Left ventricle myocardium inferior (tissue), 1 donor: ENCODE measurements at places on chromosomes 4 and X.

DNA sequence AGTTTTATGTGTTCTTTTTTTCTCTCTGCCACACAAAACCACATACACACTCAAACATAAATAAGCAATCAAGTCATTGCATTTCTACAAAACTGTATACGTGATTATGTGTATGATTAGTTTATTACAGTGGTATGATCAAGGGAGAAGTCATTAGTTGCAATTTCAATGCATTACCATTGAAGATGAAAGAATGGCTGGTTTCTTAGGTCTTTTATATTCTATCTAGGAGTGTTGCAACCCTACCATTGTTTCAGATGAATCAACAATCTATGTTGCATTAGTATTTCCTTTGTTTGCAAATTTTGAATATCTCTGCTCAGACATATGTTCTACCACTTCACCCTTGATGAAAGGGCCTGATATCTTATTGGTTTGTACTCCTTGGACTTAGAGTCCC lies 6.8 kb downstream of the ANXA3 start:
- DNase-seq: no peak

GRCh38 chrX:73561801-73562200 lies 1.2 kb upstream of the CHIC1 start:
- no peak for DNase-seq

DNA sequence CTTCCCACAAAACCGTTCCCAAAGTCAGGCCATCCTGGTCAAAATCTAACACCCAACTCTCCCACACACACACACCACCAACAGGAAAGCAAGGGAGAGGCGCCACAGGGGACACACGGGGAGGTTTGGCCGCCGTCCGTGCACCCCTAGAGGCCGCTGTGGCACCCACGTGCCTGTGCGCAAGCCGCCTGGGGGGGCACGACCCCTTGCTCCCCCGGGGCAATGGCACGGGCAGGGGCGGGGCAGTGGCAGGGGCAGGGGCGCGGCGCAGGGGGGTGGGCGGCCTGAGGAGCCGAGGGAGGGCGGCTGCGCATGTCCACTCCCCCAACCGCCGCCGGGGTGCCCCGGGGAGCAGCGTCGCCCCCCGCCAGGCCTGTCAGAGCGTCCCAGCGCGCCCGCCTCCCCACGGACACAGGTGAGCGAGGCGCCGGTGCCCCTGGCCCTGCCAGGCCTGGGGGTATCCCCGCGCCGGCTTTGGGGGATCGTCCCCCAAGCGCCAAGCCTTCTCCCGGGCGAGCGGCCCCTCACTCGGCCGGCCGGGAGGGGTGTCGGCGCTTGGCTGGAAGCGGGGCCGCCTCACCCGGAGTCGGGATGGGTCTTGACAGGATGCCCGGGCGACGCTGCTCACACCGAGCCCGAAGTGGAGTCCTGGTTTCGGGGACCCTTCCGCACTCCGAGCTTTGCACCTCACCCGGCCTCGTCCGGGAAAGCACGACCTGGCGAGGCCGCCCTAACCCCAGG lies at the start of gene ERAS:
ERAS (plus strand) TSS at position 379 of the 741 bp plus-strand sequence. CDS start 2,611 bp downstream, outside the sequence.
- no peak for DNase-seq

DNA sequence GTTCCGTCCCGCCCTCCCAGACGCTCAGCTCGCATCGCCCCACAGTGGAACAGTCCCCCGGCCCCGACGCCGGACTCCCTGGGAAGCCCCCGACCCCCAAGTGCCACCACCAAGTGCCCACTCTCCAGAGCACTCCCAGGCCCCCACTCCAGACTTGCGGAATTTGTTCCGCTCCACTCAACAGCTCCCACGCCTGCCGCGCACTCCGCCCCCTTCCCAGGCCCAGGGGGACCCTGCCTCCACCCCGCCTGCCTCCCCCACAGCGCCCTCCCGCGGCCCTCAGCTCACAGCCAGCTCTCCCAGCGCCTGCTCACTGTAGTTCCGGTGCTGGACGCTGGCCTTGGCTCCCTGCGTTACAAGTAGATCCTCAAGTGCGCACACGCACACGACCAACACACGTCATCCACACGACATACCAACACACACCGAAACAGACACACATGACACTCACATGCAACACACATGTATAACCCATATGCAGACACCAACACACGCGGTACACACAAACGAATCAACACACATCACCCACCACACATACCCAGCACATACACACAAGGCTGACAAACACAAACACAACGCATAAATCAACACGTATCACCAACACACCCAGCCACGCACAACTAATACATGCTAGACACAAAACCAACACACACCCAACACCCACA lies 8.0 kb downstream of the MSX1 start:
- DNase-seq: no peak

DNA sequence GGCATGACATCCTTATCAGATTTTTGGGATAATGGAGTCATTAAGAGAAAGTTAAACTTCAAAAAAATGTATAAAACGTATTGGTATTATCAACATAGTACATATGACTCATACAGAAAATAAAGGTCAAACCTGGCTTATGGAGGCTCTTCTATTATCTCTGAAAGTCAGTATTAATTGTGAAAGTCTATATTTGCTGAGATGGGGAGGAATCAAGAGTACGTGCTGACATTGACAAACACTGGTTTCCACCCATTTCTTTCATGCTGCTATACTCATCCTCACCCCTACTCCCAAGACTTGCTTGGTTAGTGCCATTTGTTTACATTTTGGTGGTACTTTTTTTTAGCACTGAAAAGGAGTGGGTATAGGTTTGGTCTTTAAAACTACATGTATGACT lies 30.8 kb upstream of the PLA2G12A start:
- no peak for DNase-seq

DNA sequence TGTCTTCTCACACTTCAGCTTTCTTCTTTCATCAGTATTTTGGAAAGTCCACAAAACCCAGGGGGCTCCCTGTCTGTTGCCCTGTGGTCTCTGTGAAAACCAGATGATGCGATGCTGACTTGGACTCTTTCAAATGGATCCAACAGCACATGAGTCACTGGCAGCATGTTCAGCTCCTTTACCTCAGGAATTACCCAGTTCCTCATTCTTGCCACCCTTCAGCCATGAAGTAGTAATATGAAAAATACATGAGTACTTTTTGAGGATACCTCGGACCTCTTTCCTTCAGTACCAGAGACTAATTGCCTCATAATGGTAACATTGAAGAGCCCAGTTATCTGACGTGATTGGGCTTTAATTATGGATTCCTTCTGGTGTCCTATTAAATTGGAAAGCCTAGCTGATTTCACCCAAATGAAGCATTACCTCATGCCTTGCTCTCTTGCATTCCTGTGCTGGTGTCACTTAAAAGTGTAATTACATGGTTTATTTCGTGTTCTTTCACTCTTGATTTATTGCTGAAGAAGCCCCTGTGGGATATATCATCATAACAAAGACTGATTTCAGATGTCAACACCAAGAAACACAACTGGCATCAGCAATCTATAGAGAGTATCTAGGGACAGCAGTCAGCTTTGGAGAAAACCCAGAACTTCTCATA lies 63.4 kb downstream of the NFKB1 start:
- DNase-seq: no peak

DNA sequence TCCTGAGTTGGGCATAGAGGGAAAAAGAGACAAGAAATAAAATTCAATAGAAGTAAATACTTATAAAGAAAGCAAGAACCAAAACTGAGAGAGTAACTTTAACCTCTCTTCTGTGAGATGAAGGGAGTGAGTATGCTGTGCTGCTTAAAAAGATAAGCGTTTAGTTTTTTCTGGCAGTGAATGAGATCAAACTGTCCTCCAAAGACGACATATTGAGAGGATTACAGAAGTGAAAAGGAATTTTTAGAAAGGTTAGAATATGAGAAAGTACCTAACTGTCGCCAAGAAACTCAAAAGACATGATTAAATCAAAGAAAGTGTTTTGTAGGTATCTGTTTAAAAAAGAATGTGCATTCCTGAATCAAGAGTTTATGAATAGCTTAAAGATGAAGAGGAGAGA lies 16.0 kb downstream of the GAB1 start:
- DNase-seq: no peak

DNA sequence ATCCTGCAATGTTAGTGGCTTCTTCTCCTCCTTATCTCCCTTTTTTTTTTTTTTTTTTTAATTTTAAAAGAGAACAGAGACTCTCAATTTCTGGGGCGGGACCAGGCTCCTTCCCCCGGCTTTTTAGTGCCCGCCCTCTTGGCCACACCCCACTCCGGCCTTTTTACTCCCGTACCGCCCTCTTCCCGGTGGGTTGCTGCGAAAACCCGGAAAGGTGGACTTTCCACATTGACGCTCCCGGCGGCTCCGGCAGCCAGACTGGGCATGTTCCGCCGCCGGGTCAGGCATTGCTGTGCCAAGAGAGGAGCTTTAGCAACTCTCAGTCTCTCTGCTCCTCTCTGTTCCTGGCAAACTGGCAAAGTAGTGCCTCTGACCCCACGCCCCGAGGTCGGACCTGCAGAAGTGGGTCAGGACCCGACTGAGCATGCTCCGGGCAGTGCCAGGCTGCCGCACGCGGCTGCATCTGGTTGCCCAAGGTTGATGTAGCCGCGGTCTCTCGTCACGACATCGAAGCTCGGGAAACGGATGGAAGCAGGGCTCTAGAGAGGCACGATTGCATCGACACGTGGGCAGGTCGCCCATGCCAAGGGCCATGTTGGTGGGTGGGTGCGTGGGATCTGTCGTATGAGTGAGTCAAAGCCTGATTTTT lies 1.1 kb upstream of the MFAP3L start:
- DNase-seq: peak; percentile 96

GRCh38 chrX:108299704-108300103 lies 138.5 kb downstream of the COL4A6 start:
- DNase-seq: no peak

GRCh38 chrX:153766098-153766817 lies 2.2 kb downstream of the PLXNB3 start:
- DNase-seq: no peak

GRCh38 chr4:155946486-155946885 lies 7.2 kb downstream of the CTSO start:
- DNase-seq: no peak

GRCh38 chr4:7224001-7224400 lies 31.7 kb downstream of the SORCS2 start:
- DNase-seq: no peak

- no peak for DNase-seq
Observed at GRCh38 chr4:76515975-76516843, 81.2 kb downstream of the SHROOM3 start.

- no peak for DNase-seq
Observed at GRCh38 chr4:100424376-100424775, 93.4 kb downstream of the EMCN start.

- peak; percentile 13 for DNase-seq
Observed at GRCh38 chr4:1378559-1379231, 27.5 kb downstream of the NKX1-1 start.

- no peak for DNase-seq
Observed at GRCh38 chrX:27815209-27815608, 7.4 kb downstream of the MAGEB10 start.

GRCh38 chr4:31702326-31702725 lies 982.2 kb downstream of the PCDH7 start:
- DNase-seq: no peak

GRCh38 chrX:132737743-132738142 lies 220.7 kb downstream of the HS6ST2 start:
- DNase-seq: no peak

- DNase-seq: no peak
Observed at GRCh38 chrX:147340947-147341346, 526.4 kb upstream of the CXorf51A start.

- DNase-seq: no peak
Observed at GRCh38 chr4:110628663-110629213, 5.9 kb upstream of the PITX2 start.

DNA sequence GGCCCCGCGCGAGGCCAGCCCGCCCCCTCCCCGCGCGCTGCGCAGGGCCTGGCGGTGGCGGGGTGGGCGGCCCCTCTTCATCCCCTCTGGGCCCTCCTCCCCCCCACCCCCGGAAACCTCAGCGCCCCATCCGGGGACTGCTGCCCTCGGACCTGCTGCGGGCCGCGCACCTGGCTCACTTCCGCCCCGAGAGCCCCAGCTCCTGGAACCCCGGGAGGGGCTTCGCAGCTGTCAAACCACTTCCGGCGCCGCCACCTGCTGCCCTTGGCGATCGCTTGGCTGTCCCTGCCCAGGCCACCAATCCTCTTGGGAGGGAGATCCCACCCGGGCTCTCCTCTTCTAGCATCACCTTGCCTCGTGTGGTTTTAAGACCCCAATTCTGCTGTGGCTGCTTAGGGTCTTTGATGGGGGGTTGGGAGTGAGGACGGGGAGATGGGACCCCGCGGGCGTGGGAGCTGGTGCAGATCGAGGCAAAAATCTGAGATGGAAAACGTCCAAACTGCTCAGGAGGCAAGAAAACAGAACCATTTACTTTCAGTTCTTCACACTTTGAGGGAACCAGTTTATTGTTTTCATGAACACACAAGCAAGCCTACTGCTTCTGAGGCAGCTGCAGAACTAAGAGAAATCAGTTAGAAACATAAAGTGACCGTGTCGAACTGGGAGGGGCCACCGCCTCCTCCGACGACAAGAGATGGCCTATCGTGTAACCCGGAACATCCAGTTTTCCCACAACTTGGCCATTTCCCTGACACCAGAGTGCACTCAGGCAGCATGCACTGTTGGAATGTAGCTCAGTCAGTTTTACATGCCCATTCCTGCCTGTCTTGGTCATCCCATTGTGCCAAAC lies 754 bp downstream of the MTMR1 start:
- peak; percentile 30 for DNase-seq

DNA sequence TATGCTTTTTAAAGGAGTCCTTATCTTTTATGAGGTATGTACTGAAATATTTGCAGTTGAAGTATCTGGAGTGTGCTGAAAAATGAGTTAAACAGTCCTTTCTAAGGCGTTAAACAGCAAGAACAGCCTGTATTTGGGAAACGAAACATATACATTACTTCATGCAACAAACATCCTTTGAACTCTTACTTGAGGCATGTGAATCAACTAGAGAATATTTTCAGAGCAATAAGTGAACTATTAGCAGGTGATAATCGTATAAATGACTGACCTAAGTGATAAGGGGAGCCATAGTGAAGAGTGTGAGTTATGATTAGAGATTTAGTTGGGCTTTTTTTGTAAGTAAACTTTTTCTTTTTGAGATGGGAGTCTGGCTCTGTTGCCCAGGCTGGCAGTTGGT lies 45.9 kb upstream of the RHOH start:
- no peak for DNase-seq

- no peak for DNase-seq
Observed at GRCh38 chr4:39539089-39539611, 11.9 kb upstream of the UGDH start.

- no peak for DNase-seq
Observed at GRCh38 chr4:176571206-176571605, 221.5 kb downstream of the VEGFC start.

- DNase-seq: no peak
Observed at GRCh38 chr4:107838861-107839565, 14.3 kb downstream of the SGMS2 start.

GRCh38 chr4:15495621-15496020 lies 25.9 kb downstream of the CC2D2A start:
- DNase-seq: no peak

- DNase-seq: no peak
Observed at GRCh38 chrX:133813971-133814370, 171.4 kb downstream of the GPC3 start.
